ENCODE measurements at places on chromosomes 11 and 22. TPM values are rescaled to one million over a fixed set of nuclear protein-coding genes. Genes with fewer than 3 reads are reported as not detected.
A peak's percentile ranks its signal among the peaks of the same experiment; 100 is the strongest.

NXPE4 gene
- total RNA-seq = not detected

DNA sequence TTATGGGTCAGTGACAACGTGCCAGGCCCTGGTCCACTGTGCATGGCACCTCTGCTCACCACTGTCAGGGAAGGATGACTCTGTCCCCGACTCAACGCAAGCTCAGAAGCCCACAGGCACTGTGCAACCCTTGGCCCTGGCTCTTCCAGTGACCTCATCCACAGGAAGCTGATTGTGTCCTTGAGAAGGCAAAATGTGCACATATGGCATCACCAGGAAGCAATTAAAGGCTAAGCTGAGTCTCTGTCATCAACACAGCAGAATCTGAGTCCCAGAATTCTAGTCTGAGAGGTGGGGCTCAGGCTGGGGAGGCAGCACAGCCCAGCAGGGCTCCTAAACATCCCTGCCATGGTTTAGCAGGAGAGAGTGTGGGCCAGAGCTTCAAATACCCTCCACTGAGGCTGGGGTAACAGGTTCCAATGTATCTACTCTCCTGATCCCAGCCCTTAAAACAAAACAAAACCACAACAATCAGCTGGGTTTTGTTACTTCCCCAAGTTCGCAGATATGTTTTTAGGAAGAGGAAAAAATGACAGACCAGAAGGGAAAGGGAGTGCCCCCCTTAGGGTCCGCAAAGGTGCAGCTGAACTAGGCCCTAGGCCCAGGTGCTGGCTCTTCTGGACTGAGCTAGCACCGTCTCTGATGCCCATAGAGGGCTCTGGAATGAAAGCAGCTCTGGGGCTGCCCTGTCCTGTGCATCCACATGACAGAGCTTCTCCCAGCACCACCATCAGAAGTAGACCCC lies 33.5 kb upstream of the GNAZ start:
- DNase-seq = no peak

GRCh38 chr11:79363861-79364378 lies 76.9 kb downstream of the TENM4 start:
- no peak for DNase-seq

DNA sequence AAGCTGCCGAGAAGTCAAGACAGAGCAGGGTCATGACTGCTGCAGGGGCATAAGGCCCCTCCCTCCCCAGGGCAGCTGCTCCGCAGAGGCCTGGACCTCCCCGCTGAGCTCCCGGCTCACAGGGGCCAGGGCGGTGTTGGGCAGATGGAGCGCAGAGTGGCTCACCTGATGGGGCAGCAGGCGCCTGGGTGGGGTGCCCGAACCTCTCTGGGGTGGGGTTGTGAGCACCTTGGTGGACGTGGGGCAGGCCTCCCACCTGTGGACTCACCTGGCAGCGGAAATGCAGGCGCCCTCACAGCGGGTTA lies 22.9 kb downstream of the MUC6 start:
- no peak for DNase-seq

- DNase-seq = no peak
Measured at GRCh38 chr11:117872975-117873827, 3.3 kb downstream of the FXYD6 start.

GRCh38 chr22:23053912-23054530 lies 16.3 kb upstream of the GNAZ start:
- no peak for DNase-seq

DNA sequence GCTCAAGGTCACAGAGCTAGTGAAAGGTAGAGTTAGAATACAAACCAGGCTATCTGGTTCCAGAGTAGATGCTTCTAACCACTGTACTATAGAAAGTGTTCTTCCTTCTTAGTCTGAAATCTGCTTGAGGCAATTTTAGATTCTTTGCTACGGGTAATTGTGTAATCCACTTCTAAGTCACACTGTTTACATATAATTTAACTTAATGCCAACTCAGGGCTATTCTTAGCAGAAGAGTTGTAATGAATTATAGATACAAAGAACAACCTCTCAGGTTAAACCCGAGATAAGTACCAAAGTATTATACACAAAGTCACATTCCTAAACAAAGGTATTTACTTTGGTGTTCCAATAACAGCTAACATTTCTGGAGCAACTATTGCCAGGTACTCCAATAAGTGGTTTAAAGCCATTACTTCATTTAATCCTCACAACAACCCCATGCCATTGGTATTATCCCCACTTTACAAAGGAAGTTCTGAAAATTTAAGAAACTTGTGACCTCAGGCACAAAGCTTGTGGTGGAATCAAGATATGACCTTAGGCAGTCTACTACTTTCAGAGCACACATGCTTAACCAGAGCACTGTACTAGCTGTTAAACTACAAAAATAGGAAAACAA lies 31.1 kb upstream of the DDI1 start:
- no peak for DNase-seq

DNA sequence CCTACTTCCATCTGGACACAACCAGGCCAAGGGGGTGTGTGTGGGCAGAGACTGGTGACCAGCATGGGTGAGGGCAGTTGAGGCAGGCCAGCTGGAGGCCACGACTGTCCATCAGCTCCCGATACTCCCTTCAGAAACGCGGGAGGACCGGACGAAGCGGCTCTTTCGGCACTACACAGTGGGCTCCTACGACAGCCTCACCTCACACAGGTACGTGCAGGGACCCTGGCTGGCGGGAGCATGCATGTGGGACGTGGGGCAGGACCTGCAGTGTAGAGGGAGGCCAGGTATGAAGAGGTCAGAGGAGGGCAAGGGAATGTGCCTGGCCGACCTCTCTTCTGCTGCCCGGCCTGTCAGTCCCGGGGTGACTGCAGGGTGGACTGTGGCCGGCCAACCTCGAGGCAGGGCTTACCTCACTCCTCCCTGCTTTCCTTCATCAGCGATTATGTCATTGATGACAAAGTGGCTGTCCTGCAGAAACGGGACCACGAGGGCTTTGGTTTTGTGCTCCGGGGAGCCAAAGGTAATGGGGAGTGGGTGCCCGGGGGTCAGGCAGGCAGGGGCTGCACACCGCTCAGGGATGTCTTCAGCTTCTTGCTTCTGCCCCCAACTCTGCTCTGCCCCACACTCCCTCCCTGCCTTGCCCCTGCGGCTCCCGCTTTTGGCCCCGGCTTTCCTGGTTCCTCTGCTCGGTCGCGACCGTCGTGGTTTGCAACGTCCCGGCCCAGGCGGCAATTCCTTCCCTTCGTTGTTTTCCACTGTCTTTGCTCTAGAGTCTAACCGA lies 31.3 kb downstream of the SHANK3 start:
- peak; percentile 80 for DNase-seq

- DNase-seq = peak; percentile 98
Measured at GRCh38 chr22:50507421-50507990, at the start of gene LMF2. Gene LMF2, minus strand, starts transcription at chr22:50507702. Its CDS starts 27 bp downstream, at chr22:50507675.

GRCh38 chr11:4480577-4481239 lies 1.7 kb upstream of the OR52K1 start:
- DNase-seq = no peak

USH1C gene
- total RNA-seq = not detected

KCNJ4 gene
- not detected for total RNA-seq

GRCh38 chr22:33515795-33516194 lies 404.5 kb downstream of the LARGE1 start:
- DNase-seq = no peak

DNA sequence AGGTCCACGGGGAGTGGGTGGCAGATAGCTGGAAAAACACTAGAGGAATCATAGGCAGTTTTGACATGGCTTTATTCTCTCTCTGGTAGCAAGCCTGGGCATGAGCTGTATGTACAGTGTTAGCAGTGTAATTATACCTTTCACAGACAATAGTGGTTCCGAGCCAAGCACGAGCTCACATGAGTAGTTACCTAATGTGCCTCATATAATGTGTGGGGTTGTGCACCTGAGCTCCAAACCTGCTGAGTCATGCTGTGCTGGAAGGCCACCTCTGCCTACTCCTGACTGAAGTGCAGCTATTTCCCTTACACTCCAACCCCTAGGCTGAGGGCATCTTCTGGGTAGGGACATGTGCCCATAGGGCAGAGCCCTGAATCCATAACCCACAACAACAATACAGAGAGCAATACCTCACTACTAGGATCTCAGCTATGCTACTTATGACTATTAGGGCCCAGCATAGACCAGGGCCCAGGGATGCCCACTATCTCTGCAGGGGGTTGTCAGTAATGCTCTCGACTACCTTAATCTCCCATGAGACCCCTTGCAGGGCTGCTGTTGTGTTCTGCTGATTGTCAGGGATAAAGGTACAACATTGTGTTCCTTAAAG lies 432.1 kb downstream of the DYNC2H1 start:
- DNase-seq = peak; percentile 16

C11orf21 gene
- total RNA-seq = 1.4 TPM

DNA sequence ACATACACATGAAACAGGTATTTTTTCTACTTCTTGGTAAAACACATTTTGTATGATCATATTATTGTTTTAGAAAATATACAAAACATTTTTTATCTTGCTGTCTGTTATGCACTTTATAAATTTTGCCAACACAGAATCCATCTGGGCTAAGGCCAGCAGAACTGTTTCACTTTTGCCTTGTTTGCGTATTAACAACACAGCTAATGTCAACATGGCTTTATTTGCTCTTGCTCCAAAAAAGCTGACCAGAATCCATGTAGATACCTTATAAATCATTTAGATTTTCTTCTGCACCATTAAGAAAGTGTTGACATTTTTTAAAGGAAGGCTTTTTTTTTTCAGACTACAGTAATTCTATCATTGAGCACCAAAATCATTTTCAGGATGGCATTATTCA lies 58.1 kb upstream of the PGR start:
- DNase-seq = no peak

- no peak for DNase-seq
Measured at GRCh38 chr11:123196060-123196714, 1.1 kb upstream of the CLMP start.

All from lower leg skin (tissue), 4 donors.